ENCODE measurements at places on chromosomes 3 and 15.

GRCh38 chr3:181561139-181562031 lies 150.3 kb upstream of the SOX2 start:
- DNase-seq: peak; percentile 92

DNA sequence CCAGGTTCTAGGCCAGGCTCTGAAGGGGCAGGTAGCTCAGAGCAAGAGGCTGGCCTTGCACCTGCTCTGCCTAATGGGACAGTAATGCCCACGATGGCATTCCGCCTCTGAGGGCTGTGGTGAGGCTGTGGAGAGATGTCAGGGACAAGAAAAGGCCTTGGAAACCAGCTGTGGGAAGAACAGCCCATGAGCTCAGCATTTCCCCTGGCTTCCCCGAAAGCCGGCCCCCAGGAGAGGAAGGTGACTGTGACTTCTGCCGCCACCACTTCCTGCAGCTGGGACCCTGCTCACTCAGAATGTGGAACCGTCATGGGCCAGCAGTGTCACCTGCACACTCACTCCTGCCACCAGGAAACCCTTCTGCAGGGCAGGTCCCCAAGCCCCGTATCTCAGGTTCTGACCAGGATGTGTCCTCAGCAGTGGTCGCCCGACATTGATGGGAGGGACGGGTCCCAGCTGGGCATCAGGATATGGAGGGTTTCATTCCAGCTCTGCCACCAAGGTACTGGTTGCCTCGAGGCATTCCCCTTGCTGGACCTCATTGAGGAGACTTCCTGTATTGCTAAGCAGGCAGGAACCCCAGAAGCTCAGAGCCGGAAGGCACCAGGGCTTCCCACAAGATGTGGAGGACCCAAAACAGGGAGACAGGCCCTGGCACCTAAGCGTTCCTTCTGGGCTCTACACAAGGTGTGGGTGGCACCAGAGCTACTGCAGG lies 30.7 kb downstream of the SEMA7A start:
- no peak for DNase-seq

DNA sequence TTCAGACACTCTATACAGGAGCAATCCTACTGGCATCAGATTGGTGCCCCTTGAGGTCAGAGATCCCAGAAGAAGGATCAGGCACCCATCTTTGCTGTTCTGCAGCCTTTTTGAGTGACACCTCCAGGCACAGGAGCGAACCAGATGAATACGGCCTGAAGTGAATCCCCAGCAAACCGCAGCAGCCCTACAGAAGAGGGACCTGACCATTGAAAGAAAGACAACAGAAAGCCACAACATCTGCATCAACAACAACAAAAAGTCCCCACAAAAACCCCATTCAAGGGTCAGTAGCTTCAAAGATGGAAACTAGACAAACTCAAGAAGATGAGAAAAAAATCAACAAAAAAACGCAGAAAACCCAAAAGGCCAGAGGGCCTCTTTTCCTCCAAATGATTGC lies 130.4 kb downstream of the PPM1L start:
- DNase-seq: no peak

- no peak for DNase-seq
Observed at GRCh38 chr15:33941279-33942063, 26.8 kb upstream of the CHRM5 start.

DNA sequence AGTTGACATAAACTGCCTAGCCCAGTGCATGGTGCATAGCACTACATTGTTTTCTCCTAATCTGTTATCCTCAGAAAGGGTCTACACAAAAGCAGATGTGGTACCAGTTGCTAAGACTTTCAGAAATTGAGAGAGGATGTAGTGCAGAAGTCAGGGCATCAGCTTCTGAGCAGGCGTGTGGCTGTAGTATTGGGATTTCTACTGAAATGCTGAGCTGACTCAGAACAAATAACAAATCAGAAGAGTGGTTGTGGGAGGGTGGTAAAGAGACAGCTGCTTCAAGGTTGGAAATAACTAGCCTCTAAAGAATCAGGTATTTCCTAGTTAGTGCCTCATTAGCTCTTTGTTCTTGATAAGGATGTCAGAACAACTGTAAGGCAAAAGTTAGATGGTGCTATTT lies 161.3 kb downstream of the AKAP13 start:
- no peak for DNase-seq

GRCh38 chr3:78900880-78901279 lies 866.9 kb downstream of the ROBO1 start:
- no peak for DNase-seq
